Brain (organoid and tissue), 16 donors: ENCODE measurements at places on chromosomes 7 and 10.

DNA sequence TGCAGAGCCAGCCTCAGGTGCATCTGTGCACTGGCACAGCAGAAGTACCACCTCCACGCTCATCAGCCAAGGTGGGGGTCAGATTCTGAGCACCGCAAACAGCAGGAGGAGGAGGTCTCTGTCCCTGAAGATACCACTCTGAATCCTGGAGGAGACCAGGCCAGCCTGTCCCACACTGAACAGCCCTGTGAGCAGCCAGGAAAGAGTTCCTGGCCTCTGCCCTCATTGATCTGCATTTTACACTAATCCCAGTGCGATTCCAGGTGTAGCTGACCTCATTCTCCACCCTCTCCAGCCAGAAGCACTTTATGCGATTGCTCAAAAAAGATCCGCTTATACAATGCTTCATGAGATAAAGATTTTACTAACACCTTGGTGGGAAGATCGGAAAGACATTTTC, 99.1 kb upstream of the CACUL1 start:
- DNase-seq = no peak

GRCh38 chr7:36306722-36307121, 82.9 kb upstream of the ANLN start:
- no peak for DNase-seq

GRCh38 chr10:31098046-31098445, 66.4 kb upstream of the ZNF438 start:
- no peak for DNase-seq

DNA sequence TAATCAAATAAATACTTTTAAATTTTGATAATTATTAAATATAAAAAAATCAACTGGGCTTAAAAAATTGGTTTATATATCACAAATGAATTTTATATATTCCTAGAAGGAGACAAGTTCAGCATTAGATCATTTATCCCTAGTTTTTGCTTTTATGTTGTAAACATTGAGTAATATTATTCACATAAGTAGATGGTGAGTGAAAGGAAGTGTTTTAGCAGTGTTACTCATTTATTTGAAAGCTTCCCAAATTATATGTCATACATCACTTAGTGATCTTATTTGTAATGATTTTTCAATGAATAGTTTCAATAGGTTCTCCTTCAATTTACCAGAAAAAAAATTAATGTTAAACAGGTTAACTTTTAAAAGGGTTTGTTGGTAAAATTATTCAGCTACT, 15.8 kb downstream of the KLLN start:
- no peak for DNase-seq

GRCh38 chr10:97404044-97404443, 2.9 kb upstream of the RRP12 start:
- DNase-seq = no peak

DNA sequence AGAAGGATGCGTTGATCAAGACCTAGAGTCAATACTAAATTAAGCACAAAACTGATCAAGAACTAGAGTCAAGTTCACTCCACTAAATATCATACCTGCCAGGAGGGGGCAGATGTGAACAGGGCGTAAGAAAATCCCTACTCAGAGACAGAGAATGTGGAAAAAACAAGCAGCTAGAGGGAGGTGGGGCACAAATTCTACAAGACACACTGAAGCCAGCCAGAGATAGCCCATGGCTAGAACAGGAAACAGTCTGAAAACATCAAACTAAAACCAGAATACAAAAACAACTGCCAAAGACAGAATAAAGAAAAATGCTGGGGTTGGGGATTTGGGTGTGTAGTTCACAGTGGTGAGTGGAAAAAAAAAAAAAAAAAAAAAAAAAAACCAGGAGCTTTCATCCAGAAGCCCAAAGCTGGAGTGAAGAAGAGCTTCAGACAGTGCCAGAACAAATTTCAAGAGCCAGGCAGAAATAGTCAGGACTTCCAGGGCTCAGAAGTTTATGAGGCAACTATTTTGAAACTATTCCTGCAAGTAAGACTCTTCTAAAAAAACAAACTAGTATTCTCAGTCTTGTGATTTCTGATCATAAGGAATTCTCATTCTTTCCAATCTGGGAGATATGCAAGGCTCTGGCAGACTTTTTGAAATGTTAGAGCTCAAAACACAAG, 118.3 kb downstream of the CCDC71L start:
- no peak for DNase-seq

DNA sequence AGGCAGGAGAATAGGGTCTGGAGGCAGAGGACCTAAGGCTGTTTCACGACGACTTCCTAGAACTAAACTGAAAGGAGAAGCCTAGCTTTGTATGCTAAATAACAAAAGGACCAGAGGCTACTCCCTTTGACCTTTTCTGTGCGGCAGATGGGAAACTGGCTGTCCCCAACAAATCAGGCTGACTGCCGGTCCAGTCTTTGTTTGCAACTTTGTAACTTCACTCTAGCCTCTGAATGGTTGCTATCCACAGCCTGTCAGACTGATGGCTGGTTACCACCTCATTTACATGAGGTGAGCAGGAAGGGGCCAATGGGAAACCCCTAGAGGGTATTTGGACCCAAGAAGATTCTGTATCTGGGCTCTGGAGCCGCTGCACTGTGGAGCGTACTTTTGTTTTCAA, 132.6 kb upstream of the SHH start:
- DNase-seq = no peak

DNA sequence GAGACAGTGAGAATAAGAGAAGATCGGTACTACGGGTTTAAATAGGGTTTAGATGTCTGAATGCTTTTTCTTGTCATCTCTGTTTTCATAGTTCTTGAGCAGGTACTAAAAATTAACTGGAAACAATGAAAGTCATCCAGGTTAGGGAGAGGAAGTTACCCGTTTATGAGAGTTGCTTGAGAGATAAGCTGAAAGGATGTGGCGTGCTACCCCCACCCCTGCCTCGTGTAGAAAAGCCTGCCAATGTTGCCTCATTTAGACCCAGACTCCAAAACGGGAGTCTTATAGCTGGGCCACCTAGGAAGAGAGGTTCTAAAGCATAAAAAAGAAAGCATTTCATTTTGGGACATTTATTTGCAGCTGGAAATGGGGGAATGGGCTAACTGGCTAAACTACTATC, 10.2 kb downstream of the AKR1C4 start:
- DNase-seq = no peak

DNA sequence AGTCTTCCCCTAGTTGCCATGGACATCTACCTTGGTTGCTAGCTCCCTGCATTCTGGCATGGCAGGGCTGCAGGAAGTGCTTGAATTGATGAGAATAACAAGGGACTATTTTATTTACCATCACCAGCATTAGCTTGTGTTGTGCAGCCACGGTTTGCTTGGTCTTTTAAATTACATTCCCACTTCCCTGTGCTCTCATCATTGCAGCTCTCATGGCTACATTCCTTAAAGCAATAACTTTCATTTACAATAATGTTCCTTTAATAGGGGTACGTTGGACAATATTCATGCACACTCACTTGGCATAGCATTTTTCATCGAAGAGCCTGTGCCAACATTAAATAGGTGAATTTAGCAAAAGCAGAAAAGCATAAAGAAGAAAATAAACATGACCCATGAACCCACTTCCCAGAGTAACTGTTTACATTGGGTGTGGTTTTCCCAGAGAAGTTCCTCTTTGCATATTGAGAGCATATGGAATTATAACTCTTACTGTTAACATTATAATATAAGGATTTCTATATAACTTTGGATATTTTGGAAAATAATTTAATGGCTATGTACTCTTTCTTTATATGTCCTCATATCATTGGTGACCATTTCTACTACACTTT, 113.2 kb upstream of the VWC2 start:
- no peak for DNase-seq

DNA sequence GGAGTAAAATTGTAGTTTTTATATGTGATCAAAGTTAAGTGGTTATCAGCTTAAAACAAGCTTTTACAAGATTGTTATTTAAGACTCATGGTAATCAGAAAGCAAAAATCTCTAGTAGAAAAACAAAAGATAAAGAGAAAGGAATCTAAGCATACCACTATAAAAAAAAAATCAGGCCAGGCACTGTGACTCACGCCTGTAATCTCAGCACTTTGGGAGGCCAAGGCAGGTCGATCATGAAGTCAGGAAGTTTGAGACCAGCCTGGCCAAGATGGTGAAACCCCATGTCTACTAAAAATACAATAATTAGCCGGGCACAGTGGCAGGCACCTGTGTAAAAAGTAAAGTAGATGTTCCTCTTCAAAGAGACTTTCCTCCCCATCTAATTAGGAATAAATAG, 265.9 kb upstream of the NRP1 start:
- no peak for DNase-seq

- peak; percentile 24 for DNase-seq
Measured at GRCh38 chr7:46468753-46469356, 547.8 kb upstream of the IGFBP3 start.

GRCh38 chr10:131180086-131180485, 131.4 kb downstream of the TCERG1L start:
- no peak for DNase-seq

GRCh38 chr7:117195361-117196029, 127.4 kb downstream of the WNT2 start:
- DNase-seq = no peak

DNA sequence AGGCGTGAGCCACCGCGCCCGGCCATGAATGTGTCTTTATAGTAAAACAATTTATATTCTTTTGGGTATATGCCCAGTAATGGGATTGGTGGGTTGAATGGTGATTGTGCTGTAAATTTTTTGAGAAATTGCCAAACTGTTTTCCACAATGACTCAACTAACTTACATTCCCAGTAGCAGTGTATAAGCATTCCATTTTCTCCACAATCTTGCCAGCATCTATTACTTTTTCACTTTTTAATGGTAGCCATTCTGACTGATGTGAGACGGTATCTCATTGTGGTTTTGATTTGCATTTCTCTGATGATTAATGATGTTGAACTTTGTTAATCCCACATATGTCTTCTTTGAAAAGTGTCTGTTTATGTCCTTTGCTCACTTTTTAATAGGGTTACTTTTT, 1187.9 kb downstream of the XPNPEP1 start:
- DNase-seq = no peak

DNA sequence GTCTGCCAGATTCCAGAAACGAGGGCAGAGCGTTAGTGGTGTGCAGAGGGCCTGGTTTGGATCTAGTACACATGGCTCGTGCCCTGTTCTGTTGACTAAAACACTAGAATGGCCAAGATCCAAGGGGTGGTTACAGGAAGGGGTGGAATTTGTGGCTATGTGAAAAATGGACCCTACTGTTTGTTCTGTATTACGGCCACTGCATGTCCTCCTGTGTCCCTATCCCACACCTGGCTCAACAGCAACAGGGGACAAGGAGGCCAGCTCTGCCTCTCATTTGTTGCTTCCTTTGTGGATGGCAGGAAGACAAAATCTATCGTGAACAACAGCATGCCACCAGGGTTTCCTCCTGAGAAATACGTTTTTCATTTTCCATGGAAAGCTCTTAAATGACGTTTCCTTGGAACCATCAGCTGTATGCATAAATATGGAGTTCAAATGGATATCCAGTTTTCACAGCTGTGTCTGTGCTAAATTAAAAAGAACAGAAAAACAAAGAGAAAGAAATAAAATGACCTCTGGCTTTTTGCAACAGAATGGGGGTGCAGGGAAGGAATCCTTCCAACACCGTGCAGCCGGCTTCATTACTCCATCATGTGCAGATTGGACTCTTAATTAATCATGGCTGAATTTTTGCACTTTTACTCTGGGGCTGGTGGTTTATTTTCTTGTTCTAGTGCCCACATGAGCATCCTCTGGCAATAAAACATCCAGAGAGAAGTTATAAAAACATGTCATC, 318.9 kb downstream of the CXCL12 start:
- peak; percentile 53 for DNase-seq

DNA sequence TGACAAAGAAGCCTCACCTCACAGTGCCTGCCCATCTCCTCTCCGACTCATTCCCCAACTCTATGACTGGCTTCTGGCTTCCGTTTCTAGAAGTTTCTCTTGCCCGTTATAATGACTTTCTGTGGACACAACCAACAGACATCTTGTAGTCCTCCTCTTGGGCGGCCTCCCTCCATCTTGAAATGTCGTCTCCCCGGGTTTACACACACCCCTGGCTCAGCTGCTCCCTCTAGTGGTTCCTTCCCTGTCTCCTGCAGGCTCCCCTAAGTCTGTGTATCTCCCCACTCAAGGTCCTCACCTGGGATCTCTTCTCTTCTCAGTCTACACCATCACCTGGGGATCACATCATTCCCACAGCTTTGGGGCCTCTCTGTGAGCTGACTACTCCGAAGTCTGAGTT, 123.4 kb upstream of the NEBL start:
- no peak for DNase-seq

DNA sequence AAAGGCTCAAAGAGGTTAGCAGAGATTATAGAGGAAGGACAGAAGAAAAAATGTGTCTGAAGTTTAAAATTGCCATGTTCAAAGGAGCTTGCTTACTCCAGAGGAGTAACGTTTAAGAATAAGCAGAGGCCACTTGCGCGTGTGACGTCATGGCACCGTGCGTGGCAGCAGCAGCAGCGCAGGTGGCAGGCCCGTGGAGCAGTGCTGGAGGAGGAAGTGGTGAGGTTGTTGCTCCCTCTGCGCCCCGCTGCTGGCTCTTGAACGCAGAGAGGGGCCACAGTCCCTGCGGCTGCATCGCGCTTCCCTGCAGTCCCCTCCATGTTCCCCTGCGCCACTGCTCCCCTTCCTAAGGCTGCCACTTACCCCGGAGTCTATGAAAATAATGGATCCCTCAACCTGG, 37.5 kb downstream of the GDI2 start:
- no peak for DNase-seq

DNA sequence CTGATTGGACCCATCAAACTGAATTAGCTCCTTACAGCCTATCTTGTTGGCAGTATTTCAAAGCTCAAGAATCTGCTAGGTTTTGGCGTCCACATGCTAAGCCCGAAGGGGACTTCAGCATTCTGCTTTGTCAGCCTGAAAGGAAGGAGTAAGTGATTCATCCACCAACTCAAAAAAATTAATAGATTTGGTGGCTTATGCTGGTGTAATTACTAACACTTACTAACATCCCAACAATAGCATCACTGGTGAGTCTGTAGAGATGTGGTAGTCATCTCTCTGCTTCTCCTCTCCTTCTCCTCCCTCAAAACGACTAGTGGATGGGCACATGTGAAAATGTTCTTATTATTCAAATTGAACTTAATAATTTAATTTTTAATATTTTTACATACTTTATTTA, 53.8 kb upstream of the EGR2 start:
- DNase-seq = no peak

GRCh38 chr7:64890761-64891362, 12.2 kb upstream of the ZNF273 start:
- no peak for DNase-seq

DNA sequence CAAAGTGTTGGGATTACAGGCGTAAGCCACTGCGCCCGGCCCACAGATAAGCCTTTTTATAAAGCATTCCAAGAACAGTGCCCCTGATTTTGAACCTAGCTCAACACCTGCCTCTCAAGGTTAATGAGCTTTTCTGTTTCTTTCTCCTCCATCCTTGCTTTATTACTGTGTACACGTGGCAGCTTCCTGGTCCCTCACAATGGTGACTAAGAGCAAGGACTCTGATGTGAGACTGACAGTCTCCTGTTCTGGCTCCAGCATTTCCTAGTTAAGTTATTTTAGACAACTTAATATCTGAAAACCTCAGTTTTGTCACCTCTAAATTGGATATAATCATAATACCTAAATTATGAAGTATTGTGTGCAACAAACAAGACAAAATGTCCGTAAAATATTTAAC, 9.9 kb downstream of the HABP2 start:
- DNase-seq = no peak
